Activated naive CD4-positive, alpha-beta T cell treated with anti-CD3 and anti-CD28 coated beads, Interleukin-2, amount 50 U/mL, for 16 hours (primary cell): ENCODE measurements at places on chromosomes 16 and 17.

DNA sequence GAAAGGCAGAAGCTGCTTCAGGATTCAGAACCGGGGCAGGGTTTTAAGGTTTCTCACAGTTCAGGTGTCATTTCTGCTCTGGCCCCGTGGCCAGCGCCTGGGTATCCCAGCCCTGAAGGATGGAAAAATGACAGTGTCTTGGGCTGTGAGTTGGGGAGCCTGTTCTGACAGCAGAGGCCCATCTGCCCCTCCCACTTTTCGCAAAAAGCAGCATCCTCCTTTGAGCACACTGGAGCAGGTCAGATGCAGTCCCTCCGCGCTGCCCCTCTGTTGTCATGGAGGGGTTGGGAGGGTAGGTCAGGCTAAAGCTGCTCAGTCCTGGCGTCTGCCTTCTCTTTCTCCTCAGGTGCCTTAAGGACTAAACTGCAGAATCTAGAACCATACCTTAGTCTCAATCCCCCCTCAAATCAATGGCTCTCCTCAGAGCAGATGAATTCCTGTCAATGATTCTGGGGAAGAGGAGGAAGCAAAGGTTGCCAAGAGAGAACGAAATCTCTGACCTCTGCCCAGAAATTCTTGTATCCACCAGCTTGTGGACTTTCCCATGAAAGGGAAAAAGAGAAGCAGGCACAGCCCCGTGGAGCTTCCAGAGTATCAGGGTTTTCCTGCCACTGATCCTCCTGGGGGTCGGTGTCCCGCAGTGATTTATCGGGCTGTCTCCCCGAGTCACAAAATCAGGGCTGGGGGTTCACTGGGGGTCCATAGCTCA lies 7.3 kb downstream of the NEUROD2 start:
- no peak for DNase-seq

DNA sequence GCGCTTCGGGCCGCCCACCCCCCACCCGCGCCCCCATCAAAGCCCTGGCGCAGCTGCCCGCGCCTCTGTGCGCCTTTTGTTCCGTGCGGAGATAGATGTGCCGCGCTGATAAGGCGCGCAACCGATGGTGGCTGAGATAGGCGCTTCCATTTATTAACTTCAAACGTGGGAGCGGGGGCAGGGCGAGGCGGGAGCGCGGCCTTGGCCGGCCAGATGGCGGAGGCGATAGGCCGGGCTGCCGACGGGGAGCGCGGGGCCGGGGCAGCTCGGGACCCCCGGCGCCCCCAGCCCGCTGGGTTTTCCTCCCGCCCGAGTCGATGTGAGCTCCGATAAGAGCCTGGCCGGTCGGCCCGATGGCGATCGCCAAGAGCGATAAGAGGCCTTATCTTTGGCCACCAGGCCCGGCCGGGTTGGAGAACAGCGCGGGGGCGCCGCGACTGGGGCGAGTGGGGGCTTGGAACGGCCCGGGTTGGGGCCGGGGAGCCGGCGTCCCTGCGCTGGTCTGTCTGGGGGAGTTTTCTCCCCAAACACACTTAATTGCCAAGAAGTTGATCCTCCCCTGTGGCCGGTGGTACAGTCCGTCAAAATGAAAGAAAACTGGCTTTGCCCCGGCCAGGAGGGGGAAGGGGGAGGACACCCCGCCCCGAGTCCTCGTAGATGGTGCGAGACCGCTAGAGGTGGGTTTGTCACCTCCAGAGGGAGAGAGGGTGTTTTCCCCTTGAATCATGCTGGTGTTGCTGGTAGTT lies 2.7 kb downstream of the ZFPM1 start:
- DNase-seq = peak; percentile 75

DNA sequence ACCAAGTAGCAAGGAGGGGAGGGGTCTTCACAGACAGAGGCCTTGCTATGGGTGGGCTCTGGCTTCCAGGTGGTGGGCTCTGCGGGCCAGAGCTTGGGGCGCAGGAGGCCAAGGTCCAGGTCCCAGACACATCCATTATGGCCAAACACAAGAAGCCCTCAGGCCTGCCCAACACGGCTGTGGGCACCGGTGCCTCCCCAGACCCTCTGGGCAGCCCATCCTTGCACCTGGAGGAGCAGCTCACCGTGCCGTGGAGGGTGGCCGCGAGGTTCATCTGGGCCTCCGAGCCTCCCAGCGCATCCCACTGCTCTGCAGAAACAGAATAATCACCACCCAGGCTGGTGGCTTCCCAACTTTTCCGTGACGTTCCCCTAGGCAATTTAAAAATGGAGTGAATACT lies 55.9 kb downstream of the TBC1D16 start:
- DNase-seq = no peak

DNA sequence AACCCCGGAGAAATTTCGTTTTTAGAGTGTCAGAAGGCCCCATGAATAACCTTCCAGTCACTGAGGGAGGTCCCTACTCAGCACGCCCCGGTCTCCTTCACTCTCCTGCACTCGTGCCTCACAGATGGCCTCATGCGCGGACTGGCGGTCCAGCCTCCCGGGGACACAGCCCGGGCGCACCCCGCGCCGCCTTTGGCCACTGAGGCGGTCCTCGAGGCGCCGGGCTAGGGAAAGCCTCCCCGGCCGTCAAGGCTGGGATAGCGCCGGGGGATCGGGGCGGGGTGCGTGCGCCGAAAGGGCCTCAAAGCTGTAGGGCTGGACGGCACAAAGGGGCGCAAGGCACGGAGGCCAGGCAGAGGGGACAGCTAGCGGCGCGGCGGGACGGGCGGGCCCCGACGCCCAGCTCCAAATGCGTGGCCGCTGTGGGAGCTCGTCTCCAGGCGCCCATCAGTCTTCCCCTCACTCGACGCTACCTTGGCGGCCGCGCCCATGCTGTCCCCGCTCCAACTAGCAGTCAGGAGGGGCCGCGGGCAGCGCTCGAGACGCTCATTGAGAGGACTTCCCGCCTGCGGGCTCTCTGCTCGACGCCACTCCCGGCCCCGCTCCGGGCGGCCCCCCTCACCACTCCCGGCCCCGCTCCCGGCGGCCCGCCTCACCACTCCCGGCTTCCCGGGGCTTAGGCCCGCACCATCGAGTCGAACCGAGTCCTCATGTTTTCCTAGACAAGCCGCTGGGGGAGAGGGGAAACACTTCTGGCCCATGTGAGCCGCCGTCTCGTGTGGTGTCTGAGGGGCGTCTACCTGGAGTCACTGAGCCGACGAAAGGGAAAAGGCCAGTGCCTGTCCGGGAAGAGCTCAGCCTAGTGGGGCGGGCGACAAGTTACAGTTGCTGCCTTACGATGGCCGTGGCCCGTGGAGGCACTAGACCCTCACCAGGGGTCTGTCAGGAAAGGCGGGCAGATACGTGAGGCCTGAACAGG lies at the start of gene USP6:
Gene USP6 (plus strand): TSS at position 360 of the 979 bp plus-strand sequence. CDS start 14,336 bp downstream, outside the sequence.
- no peak for DNase-seq

DNA sequence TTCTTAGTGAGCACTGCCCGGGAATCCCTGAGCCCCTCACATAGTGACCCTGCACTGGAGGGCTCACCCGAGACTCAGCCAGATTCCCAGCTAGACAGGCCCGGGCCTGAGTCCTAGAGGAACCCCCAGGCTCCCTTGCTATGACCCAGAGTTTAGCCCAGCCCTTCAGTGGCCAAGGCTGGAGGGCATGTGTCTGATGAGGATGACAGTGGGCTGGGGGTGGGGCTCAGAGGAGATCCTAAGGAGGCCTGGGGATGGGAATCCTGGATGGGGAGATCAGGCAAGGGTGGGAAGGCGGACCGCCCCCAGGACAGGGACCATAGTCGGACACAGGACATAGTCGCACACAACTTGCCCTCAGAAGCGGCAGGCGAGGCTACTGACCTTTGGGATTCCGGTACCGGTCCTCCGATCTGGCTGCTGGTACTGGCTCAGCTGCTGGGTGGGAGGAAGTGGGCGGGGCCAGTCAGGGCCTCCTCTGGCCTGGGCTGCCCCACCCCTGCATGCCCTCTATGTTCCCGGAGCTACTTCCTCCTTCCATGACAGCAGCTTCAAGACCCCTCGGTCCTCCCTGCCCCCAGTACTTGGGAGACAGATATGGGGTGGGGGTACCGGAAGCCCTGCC lies 1.1 kb downstream of the CD79B start:
- peak; percentile 54 for DNase-seq

- no peak for DNase-seq
Observed at GRCh38 chr17:61659437-61659836, 68.4 kb upstream of the NACA2 start.

GRCh38 chr17:80765241-80765961 lies 220.8 kb downstream of the RPTOR start:
- DNase-seq = no peak

GRCh38 chr17:43915559-43915958 lies 8.2 kb upstream of the MPP2 start:
- DNase-seq = no peak

DNA sequence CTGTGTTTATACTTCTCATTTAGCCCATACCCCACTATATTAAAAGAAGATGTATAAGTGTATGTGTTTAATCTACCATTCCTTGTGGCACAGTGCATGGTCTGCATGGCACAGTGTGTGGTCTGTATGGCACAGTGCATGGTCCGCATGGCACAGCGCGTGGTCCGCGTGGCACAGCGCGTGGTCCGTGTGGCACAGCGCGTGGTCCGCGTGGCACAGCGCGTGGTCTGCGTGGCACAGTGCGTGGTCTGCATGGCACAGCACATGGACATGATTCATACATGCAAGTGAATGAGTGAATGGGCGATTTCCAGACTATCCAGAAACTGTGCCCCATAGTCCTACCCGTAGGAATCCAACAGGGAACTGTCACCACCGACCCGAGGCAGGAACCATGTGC lies 632.6 kb downstream of the MAF start:
- DNase-seq = no peak

GRCh38 chr17:705011-705410 lies 9.6 kb downstream of the VPS53 start:
- no peak for DNase-seq

DNA sequence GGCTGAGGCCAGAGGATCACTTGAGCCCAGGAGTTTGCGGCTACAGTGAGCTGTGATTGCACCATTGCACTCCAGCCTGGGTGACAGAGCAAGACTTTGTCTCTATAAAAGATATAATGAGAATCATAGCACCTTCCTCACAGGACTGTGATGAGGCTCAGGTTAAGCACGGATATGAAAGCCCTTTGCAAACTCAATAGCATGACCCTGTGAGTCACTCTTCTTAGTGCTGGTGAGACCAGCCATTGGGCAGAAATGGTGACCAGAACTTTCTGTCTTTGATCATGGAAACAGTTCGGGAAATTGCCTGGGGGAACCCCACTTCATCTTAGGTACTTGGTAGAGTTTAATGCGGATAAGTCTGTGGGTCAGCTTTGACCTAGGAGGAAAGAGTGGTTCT lies 144.2 kb downstream of the PRKCB start:
- no peak for DNase-seq
